ENCODE measurements at places on chromosomes 4 and X.

DNA sequence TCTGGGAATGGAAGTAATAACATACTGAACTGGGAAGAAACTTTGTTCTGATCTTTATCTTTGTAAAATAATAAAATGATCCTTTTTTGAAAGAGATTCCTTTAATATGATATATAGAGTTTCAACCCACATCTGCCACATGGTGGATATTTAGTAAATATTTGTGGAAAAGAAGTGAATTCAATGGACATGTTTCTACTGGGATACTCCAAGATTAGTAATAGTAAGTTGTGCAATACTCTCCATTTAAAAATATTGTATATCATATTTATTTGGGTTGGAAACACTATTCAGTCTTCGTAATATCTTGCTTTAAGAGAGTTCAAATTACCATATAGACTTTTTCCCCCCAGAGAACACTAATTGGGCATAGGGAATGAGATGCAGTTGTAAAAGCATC lies 17.8 kb upstream of the ARSJ start:
- no peak for DNase-seq

DNA sequence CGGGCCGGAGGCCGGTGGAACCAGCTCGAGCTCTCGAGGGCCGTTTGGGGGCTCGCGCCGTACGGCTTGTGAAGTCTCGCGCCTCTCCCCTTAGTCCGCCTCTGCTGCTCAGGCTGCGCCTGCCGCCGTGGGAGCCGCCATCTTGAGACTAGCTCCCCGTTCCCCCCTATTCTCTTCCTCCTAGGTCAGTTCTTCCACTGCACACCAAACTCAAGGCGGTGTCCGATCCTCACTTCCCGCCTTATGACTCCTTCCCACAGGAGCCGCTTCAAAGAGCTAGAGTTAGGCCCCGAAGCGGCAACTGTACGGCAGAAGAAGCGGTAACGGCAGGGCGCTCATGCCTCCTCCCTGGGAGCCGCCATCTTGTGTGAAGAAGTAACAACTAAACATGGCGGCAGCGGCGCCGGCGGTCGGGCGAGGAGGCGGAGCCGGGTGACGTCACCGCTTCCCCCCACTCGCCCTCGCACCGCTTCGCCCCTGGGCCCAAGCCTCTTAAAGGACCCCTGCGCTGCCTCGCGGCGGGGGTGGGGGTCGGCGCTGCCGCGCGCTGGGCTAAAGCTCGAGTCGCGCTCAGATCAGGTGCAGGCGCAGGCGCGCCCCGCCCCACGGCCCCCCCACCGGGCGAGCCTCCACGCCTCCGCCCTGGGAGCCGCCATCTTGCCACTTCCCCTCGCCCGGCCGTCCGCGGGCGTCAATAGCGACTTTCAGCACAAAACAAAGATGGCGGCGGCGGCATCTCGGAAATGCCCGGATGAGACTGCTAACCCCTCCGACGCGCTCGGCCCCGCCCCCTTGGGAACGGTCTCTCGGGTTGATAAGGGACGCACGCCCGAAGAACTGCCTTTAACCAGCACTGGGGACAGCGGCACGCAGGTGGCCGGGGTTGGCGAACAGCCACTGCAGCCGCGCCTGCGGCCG lies at the start of gene HCFC1:
TSS of gene HCFC1 (minus strand) at position 369 of the 918 bp plus-strand sequence. CDS start 978 bp downstream, outside the sequence.
- peak; percentile 75 for DNase-seq

- no peak for DNase-seq
Measured at GRCh38 chr4:185813133-185813532, 1.1 kb upstream of the SORBS2 start.

GRCh38 chrX:34770511-34770910 lies 113.4 kb upstream of the TMEM47 start:
- peak; percentile 58 for DNase-seq

GRCh38 chr4:156475322-156475721 lies 496.3 kb downstream of the PDGFC start:
- peak; percentile 65 for DNase-seq

GRCh38 chr4:75513526-75514130 lies 575 bp downstream of the RCHY1 start:
- DNase-seq: no peak

DNA sequence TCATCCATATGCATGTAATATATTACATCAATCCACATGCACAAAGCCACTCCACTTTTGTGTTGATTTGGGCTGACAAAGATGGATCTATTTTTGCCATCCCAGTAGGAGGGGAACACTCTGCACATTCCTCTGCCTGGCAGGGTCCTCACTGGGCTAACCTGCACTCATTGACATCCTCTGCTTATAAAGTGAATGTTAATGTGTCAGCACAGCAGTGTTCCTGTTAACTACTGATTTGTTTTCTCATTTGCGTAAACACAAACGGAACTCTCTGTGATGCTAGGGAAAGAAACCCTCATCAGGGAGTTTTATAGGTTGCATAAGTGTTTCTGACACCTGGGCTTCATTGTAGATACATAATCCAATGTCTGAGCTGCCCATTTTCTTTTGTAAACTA lies 826.0 kb downstream of the RAB28 start:
- DNase-seq: no peak

- no peak for DNase-seq
Measured at GRCh38 chr4:128663325-128663724, 146.2 kb upstream of the JADE1 start.

- DNase-seq: no peak
Measured at GRCh38 chrX:56429581-56429980, 133.8 kb upstream of the UBQLN2 start.

DNA sequence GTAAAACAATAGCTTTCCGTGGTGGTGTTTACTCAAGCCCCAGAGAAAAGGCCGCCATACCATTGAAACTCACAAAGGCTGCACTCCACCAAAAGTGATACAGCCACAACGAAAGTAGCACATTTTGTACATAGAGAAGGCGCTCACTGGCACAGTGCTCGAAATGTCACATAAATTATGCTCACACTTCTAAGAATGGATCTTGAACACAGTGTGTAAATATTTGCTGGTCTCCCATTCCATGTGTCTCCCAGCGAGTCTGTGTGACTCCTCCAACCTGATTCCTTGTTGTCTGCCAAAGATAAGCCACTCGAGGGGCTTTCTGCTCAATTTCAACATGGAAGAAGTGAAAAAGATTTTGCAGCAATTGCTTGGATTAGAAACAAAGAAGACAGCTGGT lies 234.0 kb upstream of the VCX3A start:
- no peak for DNase-seq

DNA sequence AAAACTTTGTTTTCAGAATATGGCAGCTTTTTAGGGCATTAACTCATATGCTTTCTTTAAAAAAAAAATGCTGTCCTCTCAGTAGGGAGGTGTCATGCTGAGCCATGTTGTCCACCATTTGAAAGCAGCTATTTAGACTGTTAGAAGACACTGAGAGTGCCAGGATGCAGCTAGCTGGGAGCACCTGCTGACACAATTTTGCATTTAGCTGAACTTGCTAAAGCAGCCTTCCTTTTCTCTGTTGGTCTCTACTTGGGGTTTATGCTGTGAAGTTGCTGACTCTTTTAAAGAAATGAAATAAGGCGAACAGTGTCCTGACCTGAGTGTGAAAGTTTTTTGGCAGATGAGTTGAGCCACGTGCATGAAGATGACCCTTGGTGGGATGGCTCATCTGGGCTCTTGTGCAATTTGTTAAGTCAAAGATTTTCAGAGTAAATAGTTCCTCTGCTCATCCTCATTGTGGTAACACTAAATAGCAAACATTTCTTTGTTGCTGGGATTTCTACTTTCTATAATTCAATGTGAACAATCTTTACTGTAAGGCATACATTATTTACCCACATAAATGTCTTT lies 64.5 kb downstream of the CDS1 start:
- peak; percentile 49 for DNase-seq

DNA sequence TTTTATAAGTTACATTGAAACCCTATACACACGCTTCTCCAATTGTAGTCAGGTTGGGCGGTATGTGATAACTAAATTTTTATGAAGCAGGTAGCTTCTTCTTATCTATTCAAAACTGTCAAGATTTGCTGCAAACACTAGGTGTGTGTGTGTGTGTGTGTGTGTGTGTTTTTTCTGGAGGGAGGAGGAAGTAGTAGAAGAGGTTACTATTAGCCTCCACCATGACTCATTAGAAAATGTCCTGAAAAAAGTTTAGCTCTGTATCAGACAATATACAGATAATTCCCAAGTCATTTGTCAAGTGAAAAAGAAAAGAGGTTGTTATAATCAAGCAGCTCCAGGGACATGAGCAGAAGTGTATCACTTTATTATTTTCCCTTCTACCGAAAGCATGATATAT lies 33.9 kb downstream of the PCDH7 start:
- peak; percentile 74 for DNase-seq

GRCh38 chr4:47143261-47143660 lies 111.9 kb downstream of the GABRB1 start:
- DNase-seq: peak; percentile 91

DNA sequence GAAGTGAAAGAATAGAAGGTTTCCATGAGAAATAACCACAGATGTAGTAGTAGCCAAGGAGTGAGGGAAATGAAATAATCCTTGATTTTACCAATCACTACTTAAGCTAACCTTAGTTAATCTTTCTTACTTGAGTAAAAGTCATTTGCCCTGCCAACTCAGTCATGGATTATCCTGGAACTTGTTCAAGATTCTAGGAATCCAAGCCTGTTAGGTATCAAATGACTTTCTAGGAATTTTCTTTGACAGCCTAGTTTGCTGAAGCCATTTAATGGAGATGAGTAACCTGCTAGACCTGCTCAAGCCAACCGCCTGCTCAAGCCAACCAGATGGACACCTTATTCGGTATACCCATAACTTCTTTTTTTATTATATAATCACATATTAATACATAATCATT lies 180.5 kb downstream of the KLHL13 start:
- DNase-seq: no peak

- DNase-seq: peak; percentile 96
Measured at GRCh38 chr4:123452616-123453015, 56.0 kb downstream of the SPRY1 start.

DNA sequence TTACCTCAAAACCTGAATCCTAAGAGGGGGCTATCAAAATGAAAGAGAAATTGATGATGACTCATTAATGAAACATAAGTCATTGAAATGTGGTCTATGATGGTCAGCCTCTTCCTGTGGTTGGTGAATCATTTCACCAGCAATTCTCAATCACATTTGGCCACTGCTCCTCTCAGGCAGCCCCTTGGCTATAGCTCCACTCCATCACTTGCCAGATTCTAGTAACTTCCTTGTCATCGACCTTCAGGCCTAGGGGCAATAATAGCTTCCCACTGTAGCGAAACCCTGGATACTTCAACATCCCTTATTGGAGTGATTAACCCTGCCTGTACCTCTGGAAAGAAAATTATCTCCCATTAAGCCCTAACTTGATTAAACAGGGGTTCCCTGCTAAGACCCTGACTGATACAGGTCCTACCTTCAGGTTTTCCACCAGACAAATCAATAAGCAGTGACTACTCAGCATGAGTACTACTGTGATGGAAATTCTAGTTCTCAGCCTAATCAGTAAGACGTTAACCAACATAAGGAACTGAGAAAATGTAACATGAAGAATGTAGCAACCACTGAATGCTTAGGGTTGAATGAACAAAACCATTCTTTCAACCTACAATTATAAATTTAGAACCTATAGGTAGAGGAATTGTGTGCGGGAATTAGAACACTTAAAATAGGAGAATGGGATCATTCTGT lies 30.4 kb downstream of the ADH7 start:
- peak; percentile 76 for DNase-seq

- peak; percentile 71 for DNase-seq
Measured at GRCh38 chr4:86233681-86234080, 126.2 kb downstream of the MAPK10 start.

DNA sequence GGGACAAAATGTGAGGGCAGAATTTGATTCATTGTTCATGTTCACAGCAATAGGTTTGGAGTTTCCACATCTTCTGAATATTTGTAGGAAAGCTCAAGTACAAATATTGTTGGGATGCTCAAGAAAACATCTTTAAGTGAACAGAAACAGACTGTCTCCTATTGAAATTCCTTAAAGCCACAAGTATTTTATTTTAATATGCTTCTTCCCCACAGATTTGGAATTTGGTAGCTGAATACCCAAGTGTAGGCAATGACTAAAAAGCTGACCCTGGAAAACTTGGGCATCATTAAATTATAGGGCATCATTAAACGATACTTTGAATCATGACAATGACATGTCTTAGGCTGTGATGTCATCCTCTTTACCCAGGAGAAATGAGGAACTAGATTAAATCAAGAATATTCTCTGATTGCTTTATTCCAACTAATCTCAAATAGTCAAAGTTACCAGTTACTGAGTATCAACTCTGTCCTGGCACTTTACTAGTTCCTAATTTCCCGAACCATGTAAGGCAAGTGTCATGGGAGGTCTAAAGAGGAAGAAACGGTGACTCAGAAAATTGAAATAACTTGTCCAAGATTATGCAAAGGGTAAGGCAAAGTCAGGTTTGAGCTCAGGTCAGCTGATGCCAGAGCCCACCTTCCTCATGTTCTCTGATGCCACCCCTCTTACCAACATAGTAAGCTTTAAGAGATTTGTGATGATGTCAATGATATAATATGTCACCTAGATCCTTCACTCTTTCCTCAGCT lies 223.1 kb upstream of the LEF1 start:
- no peak for DNase-seq

DNA sequence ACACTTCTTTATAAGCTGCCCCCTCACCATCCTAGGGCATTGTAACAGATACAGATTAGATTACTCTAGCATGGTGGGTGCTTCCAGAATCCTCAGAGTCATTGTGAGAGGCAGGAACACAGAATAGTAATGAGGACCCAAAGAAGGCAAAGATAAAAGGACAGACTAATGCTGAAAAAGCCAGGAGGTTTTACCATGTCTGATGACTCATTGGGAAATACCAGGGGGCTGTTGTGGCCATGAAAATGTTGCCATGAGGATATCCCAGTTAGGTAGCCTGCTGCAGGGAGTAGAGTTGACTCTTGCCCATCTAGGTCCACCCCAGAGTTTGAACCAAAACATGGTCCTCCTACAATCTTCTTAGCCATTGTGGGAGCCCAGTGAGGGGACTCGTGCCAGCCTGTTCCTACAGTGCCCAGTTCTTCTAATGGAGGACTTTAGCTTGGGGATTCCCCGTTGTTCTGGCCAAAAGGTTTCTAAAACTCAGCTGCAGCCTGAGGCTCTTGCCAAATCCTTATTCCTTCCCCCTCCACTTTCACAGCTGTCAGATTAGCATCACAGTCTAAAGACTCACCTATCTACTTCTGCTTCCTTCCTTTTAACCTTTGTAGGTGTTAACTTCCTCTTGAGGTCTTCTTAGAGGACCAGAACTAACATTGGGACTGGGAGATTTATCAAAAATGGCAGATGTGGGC lies 586.0 kb upstream of the AADAT start:
- peak; percentile 61 for DNase-seq

- DNase-seq: no peak
Measured at GRCh38 chrX:112163906-112164305, 81.3 kb upstream of the TRPC5 start.

- peak; percentile 63 for DNase-seq
Measured at GRCh38 chrX:65601530-65602220, 65.8 kb upstream of the MSN start.

DNA sequence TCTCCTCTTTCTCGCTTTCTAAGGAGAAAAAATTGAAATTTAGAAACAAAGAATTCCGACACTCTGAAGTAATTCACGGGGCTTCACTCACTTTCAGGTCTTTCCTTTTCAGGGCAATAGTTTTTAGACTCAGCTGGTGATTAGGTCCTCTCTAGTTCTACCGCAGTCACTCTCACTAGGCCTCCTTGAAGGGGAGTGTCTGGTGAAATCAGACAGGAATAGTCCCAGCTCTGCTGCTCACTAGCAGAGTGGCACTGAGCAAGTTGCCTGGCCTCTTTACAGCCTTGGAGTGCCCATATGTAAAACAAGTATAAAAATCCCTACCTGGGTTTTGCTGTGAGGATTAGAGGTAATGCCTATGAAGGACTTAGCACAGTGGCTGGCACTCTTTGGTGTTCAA lies 64.1 kb downstream of the NEUROG2 start:
- no peak for DNase-seq

Measured in amniotic epithelial cell (primary cell).